Stimulated activated CD8-positive, alpha-beta memory T cell treated with anti-CD3 and anti-CD28 coated beads, Interleukin-15, amount 100 ng/mL, for 48 hours (primary cell): ENCODE measurements at places on chromosomes 12 and 14.

GRCh38 chr12:51185171-51185717 is 12.3 kb upstream of the TFCP2 start:
- no peak for DNase-seq

DNA sequence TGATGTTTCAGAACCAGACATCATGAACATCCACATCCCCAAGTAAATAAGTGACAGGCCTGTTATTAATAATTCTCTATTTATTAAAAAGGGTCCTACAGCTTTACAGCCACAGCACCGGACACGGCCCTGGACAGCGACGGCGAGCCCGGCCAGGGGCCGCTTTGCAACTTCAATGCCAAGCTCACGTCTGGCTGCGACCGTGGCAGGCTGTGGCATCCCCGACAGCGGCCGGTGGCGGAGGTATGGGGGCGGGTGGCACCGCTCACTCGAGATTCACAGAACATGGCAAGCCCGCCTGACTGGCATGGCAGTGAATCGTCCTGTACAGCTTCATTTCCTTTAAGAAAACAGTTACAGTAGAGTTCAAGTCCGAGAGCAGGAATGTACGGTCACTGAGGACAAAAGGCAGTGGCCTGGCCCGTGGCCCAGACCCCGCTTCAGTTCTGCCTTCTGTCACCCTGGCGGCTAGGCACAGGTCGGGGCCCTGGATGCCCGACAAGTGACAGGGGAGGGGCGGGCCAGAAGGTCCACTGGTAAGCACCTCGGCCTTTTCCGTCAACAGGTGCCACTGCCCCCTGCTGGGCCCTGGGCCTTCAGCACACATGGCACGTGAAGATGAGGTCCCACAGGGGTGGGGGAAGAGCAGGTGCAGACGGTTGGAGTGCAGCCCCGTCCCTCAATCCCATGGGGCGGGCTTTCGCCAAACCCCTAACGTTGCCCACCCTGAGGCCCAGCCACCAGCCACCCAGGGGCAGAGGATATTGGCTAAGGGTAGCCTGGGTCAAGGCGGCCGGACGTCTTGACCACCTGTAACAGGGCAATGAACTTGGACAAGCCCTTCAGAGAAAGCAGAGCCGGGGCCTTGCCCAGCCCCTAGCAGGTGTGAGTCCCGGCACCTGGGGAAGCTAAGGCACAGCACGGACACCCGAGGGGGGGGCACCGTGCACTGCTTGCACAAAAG is 30.3 kb downstream of the HIP1R start:
- no peak for DNase-seq

- no peak for DNase-seq
These were observed 37.0 kb upstream of the TCL1B start for GRCh38 chr14:95649230-95649629.

GRCh38 chr12:97535582-97535981 is 73.0 kb downstream of the RMST start:
- DNase-seq: no peak

- no peak for DNase-seq
These were observed 6.3 kb downstream of the MIS18BP1 start for GRCh38 chr14:45246691-45247090.

DNA sequence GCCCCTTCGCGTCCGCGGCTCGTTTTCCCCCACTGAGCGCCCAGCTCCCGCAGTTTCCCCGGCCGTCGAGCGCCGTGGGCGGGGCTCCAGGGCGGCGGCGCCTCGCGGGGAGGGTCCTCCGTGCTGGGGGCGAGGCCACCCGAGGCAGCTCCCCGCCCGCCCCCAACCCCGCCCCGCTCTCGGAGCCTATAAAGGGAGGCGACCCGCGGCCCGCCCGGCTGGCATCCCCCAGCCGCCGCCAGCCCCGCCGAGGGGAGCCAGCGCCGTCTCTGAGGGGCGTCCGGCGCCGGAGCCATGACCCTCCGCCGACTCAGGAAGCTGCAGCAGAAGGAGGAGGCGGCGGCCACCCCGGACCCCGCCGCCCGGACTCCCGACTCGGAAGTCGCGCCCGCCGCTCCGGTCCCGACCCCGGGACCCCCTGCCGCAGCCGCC is at the start of gene TAMALIN:
TAMALIN (plus strand) TSS at position 221 of the 432 bp plus-strand sequence; CDS start at position 295, 74 bp downstream.
- peak; percentile 65 for DNase-seq

DNA sequence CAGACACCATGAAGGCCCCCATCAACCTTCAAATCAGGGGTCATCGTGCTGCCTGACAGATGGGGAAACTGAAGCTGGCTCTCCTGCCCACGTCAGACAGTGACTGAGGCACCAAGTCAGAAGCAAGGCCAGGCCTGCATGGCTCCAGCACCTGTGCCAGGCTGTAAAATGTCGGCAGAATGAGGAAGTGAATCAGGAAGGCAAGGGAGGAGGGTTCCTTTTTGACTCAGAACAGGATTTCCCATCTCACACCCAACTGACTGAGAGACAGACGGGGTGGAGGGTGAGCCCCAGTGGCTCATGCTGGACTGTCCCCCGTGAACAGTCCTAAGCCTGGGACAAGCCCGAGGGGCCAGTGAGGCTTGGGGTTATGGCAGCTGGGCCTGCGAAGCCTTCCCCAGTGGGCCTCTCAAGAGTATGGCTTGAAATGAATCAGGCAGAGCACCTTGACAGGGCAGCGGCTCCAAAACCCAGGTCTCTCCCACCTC is 20.9 kb downstream of the SYNE3 start:
- no peak for DNase-seq

GRCh38 chr14:103520657-103521437 is 1.8 kb downstream of the CKB start:
- DNase-seq: peak; percentile 30

- DNase-seq: no peak
These were observed 356.4 kb upstream of the SEL1L start for GRCh38 chr14:81890020-81890419.

DNA sequence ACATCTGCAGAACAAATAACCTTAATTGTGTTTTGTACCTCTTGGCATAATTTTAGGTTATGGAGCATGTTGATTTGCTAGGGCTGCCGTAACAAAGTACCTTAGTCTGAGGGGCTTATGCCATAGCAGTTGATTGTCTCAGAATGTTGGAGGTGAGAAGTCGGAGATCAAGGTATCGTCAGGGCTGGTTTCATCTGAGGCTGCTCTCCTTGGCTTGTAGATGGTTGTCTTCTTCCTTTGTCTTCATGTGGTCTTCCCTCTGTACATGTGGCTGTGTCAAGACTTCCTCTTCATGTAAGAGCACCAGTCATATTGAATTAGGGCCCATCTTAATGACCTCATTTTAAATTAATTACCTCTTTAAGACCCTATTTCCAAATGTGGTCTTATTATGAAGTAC is 64.4 kb upstream of the PTHLH start:
- DNase-seq: no peak

DNA sequence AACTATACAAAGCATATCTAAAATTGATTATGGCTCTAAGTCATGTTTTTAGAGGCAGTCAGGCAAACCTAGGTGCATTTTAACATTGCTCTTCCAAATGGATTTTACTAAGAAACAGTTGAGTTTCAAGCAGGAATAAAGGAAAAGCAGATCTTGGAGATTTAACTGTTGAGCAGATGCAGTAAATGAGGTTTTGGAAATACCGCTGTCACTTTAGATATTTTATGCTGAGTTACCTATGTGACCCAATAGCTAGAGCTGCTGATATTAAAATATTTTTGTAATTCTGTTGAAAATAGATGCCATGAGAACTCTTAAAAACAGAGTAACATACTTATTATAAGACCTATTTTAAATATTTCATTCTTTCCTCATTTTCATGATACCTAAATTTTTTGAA is 181.4 kb downstream of the SYT1 start:
- DNase-seq: no peak

- DNase-seq: no peak
These were observed 12.5 kb upstream of the TNFAIP2 start for GRCh38 chr14:103110681-103111231.

DNA sequence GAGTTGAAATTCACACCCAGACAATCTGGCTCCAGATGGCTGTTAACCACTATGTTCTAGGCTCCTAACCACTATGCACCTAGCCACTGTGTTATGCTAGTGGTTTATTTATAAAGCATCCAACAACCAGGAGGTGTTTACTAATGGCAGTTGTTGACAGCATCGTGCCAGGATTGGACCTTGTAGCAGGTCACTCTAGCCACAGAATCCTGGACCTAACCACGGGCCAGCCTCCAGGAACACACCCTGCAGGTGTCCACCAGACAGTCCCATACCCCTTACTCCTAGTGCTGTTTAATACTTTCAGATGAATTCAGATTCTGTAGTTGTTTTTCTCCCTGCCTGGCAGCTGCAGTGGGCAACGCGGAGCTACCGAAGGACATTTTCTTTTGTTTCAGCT is 109.4 kb upstream of the MYL2 start:
- DNase-seq: no peak

GRCh38 chr12:63927511-63927910 is 83.0 kb downstream of the SRGAP1 start:
- DNase-seq: no peak

- DNase-seq: no peak
These were observed 948.1 kb downstream of the TMTC2 start for GRCh38 chr12:83634726-83635267.

DNA sequence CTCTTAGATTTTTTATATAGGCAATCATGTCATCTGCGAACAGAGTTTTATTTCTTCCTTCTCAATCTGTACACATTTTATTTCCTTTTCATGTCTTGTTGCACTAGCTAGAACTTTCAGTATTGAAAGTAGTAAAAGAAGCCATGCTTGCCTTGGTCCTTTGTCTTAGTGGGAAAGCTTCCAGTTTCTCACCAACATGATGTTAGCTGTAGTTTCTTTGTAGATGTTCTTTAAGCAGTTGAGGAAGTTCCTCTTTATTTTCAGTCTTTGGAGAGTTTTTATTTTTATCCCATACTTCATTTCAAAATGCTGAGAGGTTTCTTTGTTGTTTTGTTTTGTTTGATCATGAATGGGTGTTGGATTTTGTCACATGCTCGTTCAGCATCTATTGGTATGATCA is 12.7 kb upstream of the RIMKLB start:
- DNase-seq: no peak

DNA sequence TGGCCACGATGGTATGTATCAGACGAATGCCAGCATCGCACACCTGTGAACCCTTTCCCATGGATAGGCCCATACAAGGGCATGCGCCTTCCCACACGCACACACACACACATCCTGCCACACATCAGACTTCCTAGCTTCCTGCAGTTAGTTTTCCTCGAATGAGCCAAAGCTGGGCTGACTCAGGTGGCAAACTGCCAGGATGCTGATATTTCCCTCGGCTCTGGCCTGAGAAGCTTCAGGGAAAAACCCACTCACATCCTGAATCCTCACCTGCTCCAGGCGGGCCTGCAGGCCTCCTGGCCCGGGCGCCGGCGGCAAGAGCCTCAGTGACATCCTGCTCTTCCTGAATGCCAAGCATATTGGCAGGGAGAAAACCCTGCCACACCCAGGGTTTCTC is 22.4 kb downstream of the CALM1 start:
- DNase-seq: no peak

GRCh38 chr14:65926935-65927700 is 514.6 kb downstream of the FUT8 start:
- no peak for DNase-seq

GRCh38 chr14:21200752-21201461 is 45.0 kb upstream of the OR5AU1 start:
- no peak for DNase-seq

DNA sequence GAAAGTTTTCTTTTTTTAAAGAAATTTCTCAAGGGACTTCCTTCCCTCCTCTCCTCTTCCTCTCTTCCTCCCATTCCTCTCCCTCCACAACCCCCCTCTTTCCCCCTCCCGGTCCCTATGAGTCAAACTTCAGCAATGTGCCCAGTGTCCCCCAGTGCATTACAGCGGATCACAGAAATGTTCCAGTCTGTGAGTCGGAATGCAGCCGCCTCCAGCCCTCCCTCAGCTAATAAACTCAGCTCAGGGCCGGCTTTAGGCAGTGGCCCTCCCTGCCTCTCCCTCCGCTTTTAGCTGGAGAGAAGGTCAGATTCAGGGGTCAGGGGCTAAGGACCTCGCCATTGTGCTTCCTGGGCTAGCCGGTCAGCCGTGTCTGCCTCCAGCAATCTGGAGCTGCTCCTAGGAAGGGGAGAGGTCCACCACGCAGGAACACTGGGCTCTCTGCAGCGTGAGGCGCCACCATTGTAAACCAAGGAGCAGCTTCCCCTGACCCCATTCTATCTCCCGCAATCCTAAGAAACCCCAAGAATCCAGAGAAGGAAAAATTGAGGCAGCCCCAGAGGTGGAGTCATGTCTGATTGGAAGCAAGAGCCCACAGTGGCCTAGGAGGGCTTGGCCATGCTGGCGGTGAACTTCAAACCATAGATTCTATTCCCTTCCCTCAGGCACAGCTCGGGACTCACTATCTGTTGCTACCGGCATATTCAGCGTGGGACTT is 1.1 kb upstream of the HDAC7 start:
- DNase-seq: no peak

DNA sequence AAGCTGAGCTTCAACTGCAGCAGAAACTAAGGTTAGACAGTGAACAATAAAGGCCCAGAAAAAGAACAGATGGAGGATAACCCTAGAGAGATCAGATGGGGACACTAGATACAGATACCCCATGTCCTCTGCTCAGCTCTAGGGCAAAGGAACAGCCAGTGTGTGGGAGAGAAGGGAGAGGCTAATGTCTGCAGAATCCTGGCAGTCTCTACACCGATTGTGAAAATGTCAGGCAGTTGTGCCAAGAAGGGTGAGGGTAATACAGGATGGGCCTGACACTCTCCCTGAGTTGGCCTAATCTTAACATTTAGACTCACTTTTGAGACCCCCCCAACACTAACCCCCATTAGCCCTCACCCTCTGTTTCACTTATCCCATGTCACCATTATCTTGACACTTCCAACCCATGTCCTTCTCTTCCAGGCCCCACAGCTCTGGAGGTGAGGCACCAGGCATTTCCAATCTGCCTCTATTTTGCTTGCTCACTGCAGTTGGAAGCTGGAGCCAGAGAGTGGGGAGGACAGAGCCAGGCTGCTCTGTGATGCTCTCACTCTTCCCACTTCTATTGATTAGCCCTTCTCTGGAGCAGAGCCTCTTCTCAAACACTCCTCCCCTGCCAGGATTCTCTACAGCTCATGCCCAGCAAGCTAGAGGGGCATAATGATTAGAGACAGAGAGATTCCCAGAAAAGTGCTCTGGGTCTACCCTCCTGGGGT is 3.0 kb upstream of the BLOC1S1 start:
- no peak for DNase-seq

- no peak for DNase-seq
These were observed 43.3 kb downstream of the EFCAB11 start for GRCh38 chr14:89911010-89911919.
